GM04503 (cell line): ENCODE measurements at places on chromosomes 2 and 18.
A peak's percentile ranks its signal among the peaks of the same experiment; 100 is the strongest.

DNA sequence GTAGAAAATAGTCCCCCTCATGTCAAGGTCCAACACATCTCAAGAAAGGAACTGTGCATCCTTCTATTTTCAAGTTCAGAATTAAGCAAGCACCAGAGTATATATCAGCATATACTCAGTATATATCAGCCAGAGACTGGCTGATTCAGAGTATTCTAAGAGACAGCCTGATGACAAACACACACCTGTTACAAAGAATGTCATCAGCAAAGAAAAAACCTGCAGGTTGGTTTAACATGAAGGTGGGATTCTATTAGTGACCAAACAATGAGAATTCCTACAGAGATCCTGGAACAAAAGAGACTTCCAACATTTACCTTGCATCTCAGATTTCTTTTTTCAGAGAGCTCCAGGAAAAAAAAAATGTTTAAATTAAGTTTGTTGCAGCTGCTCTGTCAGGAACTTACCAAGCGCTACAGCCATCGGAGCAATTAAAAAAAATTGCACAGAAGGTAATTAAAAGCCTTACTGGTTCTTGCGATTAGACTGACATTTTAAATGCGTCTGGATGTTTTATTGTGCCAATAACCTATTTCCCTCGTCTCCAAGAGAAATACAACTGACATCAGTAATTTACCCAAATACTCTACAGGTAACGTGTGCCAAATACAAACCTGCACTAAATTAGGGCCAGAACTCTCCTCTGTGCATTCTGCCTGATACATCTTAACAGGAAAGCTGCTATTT is 218.1 kb downstream of the HNMT start:
- no peak for DNase-seq

DNA sequence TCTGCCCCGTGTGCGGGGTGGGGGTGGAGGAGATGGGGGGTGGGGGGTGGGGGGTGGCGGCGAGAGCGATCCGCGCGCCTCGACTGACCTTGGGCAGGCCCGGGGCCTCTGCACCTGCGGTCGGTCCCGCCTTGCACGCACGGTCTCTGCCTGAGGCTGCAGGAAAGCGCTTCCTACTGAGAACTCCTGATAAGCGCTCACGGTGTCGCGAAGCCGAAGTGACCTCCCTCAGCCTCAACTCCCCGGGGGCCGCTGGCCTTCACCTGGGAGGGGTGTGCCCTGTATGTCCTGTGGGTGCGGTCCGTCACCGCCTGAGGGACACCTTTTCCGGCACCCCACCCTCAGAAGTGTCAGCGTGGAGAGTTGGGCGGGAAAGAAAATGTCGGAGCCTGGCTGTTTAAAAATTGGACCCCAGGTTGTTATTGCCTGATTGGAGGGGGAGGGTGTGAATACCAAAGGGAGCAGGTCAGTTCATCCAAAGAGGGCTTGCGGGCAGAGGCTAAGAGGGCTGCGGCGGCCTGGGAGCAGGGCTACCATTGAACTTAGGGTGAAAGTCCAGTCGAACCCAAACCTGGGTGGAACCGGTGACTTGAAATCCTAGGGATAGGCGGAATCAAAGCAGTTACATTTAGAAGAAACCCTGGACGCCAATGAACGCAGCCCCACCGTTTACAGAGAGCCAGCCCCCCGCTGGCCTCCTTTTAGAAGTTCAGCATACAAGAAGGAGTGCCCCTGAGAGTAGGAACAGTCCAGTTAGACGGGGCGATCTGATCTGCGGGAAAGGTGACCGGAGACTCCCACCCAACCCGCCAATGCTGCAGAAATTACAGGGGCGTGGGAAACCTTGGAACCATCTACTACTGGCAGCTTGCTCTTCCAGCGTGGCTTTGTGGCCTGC is 1.2 kb downstream of the MAL start:
- DNase-seq, result no peak

- DNase-seq, result no peak
Measured at GRCh38 chr2:69278366-69278765, 108.7 kb downstream of the GFPT1 start.

- no peak for DNase-seq
Measured at GRCh38 chr2:229081411-229081810, 189.7 kb downstream of the PID1 start.

- DNase-seq, result no peak
Measured at GRCh38 chr2:27270670-27271069, 4.6 kb upstream of the DNAJC5G start.

GRCh38 chr2:138718405-138718804 is 61.8 kb downstream of the NXPH2 start:
- no peak for DNase-seq

- DNase-seq, result no peak
Measured at GRCh38 chr2:205613970-205614559, 68.2 kb upstream of the NRP2 start.

GRCh38 chr2:170152421-170152820 is 25.5 kb upstream of the MYO3B start:
- no peak for DNase-seq

DNA sequence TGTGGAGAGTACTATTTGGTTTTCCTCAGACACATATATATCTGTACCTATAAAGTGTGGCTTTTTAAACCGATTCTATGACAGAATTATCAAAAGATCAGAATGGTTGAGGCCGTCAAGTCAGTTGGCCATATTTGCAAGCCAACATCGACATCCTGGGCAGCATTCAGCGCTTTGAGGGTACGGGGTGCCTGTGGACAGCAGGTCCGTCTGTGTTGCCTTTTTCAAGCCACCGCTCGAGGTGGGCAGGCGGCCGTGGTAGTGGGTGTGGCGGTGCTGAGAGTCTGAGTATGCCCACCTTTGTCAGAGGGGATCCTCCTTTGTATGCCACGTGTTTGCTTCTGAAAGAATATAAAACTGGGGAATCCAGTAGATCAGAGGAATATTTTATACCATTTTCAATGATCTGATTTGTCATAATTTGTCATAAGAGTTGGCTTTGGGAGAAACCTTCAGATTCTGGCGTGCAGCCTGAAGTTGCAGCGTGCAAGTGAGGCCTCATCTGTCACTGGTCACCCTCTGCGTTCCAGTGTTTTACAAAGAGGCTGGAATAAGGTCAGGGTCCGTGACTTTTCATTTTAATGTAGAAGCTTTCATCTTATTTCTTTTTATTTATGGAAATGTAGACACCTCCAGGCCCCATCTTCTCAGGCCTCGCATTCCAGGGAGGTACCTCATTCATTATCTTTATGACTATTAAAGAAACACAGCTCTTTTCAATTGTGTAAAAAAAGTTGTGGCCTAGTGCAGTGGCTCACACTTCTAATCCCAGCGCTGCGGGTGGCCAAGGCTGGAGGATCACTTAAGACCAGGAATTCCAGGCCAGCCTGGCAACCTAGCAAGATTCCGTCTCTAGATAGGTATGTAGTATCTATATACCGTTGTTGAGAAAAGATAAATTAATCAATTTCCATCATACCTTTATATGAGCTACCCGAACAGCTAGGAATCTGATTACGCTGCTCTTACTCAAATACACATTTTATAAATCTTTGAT is 37.8 kb upstream of the RBM44 start:
- DNase-seq, result no peak

DNA sequence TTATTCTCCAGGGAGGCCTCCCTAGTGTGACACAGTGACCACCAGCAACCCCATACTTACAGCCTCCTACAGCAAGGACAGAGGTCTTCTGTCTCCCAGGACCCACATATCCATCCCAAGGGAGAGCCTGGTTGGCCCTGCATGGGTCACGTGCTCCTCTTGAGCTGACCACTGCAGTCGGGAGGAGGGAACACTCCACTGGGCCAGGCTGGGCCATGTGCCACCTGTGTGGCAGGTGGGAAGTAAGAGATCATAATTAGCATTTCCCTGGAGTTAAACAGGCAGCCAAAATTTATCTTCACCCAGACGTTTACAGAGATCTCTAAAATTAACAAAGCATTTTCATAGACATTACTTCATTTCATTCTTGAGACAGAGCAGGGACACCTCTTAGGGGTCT is 33.4 kb upstream of the MLPH start:
- no peak for DNase-seq

- peak; percentile 44 for DNase-seq
Measured at GRCh38 chr2:149307014-149307413, 23.4 kb upstream of the LYPD6 start.

DNA sequence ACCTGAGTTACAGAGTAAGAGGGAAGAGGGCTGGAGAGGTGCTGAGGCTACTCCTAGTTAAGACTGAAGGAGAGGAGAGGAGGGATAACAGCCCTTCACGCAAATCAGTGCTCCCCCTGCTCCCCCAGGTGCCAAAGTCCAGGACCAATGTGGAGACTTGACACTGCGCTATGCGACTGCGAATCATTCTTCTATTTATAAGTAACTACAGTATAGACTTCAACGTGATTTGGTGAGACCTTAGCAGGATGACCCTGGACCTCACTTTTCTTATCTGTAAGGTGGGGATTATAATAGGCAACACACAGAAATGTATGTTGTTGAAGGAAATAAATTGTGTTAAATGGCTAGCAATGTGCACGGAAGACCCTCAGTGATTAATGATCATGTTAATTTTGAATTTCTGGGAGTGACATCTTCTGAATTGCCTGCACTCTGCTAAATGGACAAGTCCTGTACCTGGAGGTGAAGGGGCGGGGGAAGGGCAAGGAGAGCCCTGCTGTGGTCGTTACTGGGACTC is 11.0 kb downstream of the EN1 start:
- DNase-seq, result no peak

- no peak for DNase-seq
Measured at GRCh38 chr2:17593841-17594491, 53.5 kb downstream of the VSNL1 start.

DNA sequence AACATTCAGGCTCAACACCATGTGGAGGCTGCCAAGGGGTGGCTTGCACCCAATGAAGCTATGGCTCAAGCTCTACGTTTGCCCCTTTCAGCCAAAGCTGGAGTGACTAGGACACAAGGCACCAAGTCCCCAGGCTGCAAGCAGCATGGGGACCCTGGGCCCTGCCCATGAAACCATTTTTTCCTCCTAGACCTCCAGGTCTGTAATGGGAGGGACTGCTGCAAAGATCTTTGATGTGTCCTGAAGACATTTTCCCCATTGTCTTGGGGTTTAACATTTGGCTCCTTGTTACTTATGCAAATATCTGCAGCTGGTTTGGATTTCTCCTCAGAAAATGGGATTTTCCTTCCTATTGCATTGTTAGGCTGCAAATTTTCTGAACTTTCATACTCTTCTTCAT is 51.0 kb downstream of the PDE1A start:
- no peak for DNase-seq

DNA sequence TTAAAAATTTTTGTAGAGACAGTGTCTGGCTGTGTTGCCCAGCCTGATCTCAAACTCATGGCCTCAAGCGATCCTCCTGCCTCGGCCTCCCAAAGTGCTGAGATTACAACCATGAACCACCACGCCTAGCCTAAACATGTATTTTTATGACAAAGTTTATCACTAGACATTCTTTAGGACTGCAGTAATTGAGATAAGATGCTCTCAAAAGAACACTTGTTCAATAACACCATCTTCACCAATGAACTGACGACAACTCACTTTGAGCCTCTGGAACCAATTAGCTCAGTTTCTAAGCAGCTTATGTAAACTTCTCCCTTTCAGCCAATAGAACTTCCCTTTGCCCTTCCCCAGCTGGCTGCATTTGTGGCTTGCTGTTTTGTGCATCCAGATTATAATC is 15.3 kb upstream of the PPP4R1 start:
- DNase-seq, result no peak

GRCh38 chr2:230814616-230815015 is 50.1 kb upstream of the ITM2C start:
- DNase-seq, result no peak

- DNase-seq, result no peak
Measured at GRCh38 chr2:148948868-148949267, 73.8 kb downstream of the KIF5C start.

DNA sequence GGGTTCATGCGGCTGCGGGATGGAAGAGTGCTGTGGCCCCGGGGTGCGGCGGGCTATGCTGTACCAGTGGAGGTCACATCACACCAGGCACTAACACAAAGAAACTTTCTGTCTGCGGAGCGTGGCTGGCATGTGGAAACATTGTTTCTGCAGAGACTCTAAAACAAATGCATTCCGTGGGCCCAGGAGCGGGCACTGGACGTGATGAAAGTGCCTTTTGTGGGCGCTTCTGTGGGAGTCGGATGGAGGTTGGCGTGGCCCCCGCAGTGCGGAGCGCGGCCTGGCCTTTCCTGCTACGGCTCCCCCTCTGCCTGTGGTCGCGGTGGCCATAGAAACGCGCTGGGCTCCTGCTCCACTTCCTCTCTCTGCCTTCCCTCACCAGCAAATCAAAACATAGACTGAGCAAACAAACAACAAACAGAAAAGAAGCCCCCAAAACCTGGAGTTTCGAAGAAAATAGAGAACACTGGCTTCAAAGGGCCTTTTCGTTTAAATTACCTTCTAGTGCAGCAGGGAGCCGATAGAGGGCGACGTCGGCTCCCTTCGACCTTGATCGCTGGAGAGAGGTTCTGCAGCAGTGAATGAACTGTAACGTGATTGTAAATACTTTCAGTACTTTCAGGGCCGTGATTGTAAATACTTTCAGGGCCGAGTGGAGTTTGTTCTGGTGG is 51.4 kb downstream of the KIF5C start:
- no peak for DNase-seq

GRCh38 chr2:161121622-161122021 is 38.6 kb upstream of the TANK start:
- DNase-seq, result no peak

DNA sequence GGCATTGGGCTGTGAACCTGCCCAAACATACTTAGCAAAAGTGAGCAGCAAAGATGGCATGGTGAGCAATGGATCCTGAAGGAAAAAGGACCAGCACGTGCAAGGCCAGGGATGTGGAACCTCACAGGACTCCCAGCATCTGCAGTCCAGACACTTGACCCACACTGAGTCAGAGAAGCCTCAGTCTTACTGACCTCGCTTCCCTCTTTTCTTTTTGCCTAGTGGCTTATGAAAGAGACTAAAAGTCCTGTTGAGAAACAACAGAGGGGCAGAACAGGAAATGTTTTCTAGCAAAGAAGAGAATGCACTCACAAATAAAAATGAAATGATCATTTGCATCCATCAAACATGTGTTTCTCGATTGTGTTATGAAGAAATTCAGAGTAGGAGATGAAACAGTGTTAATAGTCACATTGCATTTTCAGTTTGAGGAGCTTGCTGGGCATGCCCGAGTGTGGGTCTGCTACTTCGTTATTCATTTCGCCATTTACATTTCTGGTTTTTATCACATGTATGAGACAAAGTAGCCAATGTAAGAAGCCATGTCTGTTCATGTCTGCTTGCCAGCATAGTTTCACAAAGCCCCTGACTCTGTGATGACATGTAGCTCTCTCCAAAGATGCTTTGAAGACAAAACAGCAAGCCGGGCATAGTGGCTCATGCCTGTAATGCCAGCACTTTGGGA is 118.4 kb downstream of the INO80D start:
- DNase-seq, result peak; percentile 8

GRCh38 chr2:103991591-103991990 is 862.3 kb upstream of the POU3F3 start:
- DNase-seq, result no peak
